Fibroblast of the aortic adventitia (primary cell): ENCODE measurements at places on chromosomes 4 and X. TPM values are rescaled to one million over a fixed set of nuclear protein-coding genes. Genes with fewer than 3 reads are reported as not detected.

CHRDL1 gene
- total RNA-seq, result 1.2 and 4.0 TPM in 2 replicates

WNK3 gene
- 0.27 and 10.5 TPM in 2 replicates for total RNA-seq

NDST3 gene
- not detected in 2 replicates for total RNA-seq

PPM1K gene
- total RNA-seq, result 11.1 and 144 TPM in 2 replicates

GPR78 gene
- total RNA-seq, result 0.36 and 2.0 TPM in 2 replicates

PDZD4 gene
- total RNA-seq, result 0.09 and 1.1 TPM in 2 replicates

MAGEA8 gene
- total RNA-seq, result not detected in 2 replicates

SPANXD gene
- not detected in 2 replicates for total RNA-seq

RAB41 gene
- not detected in 2 replicates for total RNA-seq

TRIM61 gene
- 1.1 and 2.5 TPM in 2 replicates for total RNA-seq

PCSK1N gene
- total RNA-seq, result not detected in 2 replicates

JADE3 gene
- total RNA-seq, result 3.9 and 5.9 TPM in 2 replicates

GRSF1 gene
- 73.1 and 75.3 TPM in 2 replicates for total RNA-seq
